Body of pancreas (tissue), 4 donors: ENCODE measurements at places on chromosomes 4 and X.

DNA sequence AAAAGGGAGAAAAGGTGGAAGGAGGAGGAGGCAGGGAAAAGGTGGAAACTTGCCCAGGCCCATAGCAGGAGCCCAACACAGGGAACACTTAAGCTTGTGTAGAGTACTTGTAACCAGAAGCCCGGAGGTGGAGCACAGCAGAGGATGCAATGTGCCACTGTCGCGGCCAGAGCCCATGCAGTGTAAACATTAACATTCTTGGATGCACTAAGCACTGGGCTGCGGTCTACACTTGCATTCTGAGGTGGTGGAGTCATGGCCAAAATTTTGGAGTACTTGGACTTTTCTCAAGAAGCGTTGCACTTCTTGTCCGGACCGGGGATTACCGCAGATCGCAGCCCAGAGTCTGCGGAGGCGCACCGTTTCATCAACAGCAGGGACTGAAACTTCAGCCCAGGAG is 4.5 kb upstream of the RHOXF1 start:
- no peak for DNase-seq

- no peak for DNase-seq
Observed at GRCh38 chr4:4456351-4456750, 69.4 kb downstream of the NSG1 start.

DNA sequence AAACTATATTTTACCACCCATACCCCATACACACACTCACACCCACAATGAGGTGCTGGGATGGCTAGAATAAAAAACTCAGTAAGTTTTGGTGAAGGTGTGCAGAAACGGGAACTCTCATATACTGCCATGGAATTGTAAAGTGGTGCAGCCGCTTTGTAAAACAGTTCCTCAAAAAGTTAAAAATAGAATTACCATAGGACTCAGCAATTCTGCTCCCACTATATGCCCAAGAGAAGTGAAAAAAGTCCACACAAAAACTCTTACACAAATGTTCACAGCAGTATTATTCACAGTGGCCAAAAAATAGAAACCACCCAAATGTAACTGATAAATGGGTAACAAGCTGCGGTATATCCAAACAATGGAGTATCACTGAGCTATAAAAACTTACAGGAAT is 6.5 kb downstream of the CENPU start:
- DNase-seq, result no peak

DNA sequence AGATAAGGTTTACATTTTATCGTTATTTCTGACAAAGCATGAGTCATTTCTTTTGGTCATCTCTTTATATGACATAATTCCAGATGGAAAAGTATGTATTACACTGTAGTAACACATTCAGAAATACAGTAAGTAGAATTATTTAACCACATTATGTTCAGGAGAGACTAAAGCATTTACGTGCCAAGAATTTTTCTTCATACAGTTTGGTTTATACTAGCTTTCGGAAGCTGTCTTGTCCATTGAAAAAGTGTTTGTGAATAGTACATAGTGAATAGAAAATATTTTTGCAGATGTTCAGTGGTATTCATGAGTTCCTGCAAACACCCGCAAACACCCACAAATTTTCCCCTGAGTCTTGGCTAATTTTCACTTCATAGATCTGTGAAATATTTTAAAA is 1033.0 kb upstream of the INTU start:
- no peak for DNase-seq

- no peak for DNase-seq
Observed at GRCh38 chr4:26220696-26221095, 100.1 kb upstream of the RBPJ start.

- DNase-seq, result peak; percentile 50
Observed at GRCh38 chrX:118974908-118975671, 672 bp downstream of the LONRF3 start.

GRCh38 chrX:15158350-15158735 is 111.5 kb downstream of the ASB9 start:
- no peak for DNase-seq

DNA sequence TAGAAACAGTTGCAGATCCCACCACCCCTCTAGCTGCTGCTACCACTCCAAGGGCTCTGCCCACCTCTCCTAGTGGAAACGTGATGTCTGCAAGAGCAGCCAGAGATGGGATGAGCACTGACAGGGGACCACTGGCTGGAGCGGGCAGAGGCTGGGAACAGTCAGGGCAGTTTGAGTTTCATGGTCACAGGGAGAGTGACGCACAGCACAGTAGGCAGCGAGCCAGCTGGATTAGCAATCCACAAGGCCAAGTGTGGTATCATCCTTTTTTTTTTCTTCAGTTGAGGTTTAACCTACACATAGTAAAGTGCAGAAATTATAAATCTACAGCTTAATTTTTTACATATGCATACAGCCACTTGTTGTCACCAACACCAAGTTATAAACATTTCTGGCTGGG is 6.4 kb upstream of the SCML2 start:
- DNase-seq, result peak; percentile 7

DNA sequence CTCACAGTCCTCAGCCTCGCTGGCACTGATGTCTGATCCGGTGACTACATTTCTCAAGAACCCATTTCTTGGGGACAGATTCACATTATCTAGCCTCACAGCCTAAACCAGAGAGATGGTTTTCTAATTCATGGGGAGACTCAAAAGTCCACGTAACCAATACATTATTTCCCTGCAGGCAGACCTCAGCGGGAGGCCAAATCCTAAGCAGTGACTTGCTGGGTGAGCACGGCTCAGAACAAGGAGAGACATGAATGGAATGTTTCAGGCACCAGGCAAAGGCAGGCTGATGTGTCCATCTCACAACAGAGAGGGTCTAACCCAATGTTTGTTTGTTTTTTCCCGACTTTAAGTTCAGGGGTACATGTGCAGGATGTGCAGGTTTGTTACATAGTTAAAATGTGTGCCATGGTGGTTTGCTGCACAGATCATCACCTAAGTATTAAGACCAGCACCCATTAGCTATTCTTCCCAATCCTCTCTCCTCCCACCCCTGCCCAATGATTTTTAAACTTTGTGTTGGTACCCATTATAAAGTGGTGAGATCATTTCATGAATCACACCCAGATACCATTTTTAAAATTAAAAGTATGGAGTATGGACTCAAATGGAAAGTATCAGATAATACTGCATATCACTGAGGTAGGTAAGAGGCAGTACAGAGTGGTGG is 53.3 kb downstream of the SCD5 start:
- DNase-seq, result peak; percentile 47

- DNase-seq, result peak; percentile 3
Observed at GRCh38 chrX:44898411-44899221, 25.6 kb downstream of the KDM6A start.

GRCh38 chr4:184757810-184758209 is 23.9 kb upstream of the CENPU start:
- no peak for DNase-seq

- no peak for DNase-seq
Observed at GRCh38 chrX:36609616-36610585, 398.3 kb upstream of the FAM47C start.

- DNase-seq, result no peak
Observed at GRCh38 chr4:177569434-177569833, 127.2 kb upstream of the AGA start.

DNA sequence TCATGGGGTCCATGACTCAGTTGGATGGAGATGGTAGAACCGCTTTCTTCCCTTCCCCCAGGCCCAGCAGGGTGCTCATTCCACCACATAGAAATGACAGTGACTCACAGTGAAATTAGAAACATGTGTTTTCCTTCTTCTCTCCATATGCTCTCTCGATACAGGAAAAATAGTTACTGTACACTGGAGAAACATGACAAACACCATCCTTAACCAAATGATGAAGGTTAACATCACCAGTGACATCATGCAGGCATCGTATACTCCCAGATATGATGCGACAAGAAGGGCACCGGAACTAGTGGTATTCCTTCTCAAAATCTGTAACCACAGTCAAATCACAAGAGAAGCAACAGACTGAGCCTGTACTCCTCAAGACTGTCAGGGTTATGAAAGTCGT is 11.7 kb upstream of the RAB40A start:
- DNase-seq, result no peak

DNA sequence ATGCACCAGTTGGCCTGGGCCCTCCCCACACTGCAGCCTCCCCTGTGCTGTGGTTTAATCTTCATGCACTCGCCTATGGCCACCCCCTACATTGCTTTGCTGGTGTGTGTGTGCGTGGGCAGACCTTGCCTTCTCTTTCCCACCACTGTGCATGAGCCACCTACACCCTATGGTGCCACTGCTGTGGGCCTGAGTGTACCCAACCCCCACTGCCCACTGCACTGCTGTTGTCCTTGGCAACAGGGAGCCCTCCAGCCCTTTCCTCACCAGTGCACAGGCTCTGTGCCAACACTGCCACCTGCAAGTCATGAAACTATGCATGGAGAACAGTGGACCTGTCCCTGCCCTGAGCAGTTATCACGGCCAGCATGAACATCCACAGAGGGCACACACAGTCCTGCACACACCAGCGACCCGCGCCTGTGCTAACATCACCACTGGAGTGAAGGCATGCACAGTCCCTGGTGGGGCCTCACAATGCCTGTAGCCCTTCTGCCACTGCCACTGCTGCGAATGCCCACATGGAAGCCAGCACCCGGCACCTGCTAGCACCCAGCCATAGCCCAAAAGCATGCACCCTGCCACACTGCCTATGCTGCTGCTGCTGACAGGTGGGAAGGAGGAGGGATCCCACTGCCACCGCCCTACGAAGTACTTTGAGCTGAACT is 237.8 kb upstream of the ARSJ start:
- DNase-seq, result no peak

DNA sequence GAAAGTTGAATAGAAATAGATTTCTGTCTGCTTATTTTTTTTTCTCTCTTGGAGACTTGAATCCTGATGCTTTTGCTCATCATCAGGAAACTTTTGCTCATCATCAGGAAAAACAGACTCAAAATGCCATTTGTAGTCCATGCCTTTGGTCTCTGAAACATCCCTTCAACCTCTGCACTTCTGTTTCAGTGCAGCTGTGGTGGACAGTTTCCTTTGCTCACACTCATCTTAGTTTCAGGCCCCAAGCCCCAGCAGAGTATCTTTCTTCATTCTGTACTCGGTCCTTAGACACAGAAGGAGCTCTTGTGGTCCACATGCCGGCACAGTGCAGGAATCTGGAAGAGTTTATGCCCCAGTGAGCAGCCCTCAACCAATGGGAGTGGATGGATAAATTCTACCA is 337.9 kb downstream of the PPP3CA start:
- no peak for DNase-seq

DNA sequence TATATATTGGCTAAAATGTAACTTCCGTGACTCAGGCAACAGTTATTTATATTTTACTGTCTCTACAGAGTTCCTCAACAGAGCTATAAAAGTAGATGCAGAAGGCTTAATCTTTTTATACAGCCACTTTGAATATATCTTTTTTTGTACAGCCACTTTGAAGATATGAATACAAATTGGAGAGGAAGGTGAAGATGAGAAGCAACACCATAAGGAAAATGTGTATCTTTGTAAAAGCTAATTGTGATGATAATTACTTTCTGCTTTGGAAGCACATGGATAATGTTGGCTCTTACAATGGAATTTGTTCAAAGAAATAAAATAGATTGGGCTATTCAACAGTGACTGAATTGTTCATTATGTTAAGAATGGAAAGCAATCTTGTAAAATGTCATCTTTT is 205.8 kb downstream of the ARAP2 start:
- DNase-seq, result no peak

DNA sequence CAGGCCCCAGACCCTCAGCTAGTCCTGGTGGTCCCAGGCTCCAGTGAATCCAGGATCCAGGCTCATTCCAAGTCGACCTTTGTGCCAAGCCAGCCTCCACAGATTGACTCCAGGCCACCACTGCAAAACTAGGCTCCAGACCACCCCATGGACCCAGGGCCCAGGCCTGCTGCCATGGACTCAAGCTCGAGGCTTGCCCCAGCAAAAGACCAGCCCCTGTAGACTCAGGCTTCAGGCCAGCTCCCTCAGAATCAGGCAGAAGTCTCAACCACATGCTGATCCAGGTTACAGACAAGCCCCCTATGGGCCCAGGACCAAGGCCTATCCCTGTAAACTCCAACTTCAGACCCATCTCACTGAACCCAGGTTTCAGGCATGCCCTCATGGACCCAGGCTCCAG is 692.4 kb downstream of the PCDH19 start:
- DNase-seq, result no peak

DNA sequence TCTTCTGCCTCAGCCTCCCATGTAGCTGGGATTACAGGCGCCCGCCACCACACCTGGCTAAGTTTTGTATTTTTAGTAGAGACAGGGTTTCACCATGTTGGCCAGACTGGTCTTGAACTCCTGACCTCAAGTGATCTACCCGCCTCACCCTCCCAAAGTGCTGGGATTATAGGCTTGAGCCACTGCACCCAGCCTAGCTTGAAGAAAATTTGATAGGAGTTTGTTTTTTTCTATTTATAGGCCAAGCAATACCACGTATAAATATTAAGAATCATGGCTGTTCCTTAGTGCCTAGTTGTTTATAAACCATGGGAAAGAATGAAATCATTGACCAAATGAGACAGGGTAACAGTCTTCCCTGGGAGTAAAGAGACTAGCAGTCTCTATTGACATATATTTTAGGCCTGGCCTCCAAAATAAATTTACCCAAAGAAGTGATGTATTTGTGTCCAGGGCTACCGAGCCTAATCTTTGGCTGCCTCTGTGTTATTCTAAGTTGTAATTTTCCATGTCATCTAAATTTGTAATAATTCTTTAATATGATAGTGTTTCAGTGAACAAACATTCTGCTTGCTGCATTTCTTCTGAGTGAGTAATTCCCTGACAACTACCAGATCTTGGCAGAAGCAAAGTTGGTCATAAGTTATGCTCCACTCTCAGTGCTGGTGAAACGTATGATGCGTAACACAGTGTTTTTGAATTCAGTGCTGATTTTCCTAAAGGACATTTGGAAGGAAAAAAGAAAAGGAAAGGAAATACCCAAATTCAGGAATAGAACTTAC is 10.3 kb downstream of the PKD2 start:
- no peak for DNase-seq

DNA sequence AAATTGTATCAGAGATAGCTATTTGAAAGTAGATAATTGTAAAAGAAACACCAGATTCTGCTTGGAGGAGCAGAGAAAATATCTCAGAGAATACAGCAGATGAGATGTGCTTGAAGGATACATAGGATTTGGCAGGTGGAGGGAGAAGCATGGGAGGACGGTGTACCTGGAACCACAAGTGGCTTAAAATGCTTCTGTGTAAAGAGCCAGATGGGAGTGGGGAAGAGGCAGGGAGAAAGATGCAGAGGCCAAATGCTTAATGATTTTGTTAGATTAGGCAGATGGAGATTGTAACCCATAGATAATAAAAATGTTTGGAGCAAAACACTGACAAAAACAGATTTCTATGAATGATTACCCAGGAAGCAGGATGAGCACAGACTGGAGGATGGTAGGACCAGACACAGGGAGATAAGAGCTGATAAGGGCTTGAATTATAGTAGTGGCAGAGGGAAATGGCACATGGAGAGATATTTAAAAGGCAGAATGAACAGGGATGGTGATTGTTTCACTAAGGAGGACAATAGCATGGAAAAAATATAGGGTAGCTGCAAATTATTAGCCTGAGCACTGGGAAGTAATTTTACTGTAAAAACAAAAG is 145.7 kb upstream of the TBC1D9 start:
- DNase-seq, result no peak
